Posterior cingulate gyrus (tissue), 11 donors: ENCODE measurements at places on chromosomes 6 and 20.

DNA sequence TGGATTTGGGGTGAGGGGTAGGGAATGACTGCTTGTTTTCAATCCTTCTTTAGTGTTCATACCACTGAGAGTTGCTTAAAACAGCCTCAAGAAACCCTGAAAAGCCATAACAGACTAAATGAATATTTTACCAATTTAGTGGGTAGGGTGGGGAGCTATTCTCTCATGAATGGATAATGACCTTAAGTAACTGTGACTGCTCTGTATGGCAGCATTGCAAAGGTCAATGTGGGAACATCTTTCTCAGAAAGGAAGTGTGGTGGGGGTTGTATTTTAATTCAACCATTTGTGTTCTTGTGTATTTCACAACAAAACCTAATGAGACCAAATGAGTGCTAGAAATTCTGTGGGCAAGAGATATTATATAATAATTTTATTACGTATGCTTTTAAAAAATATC, 55.7 kb downstream of the PHACTR2 start:
- DNase-seq, result no peak

DNA sequence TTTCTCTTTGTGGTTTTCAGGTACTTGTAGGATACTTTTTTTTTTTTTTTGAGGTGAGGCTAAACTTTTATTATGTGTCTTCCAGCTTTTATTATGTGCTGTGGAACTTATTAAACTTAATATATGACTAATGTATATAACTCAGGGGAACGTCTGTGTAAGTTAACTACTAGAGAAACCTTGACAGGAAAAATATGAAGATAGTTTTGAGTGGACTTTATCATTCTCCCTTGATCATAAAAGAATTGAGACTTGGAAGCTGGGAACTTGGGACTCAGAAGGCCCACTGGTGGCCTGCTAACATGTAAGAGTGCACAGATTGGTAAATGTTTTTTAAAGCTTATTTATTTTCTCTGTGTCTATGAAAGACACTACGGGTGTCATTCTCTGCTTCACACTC, 73.1 kb downstream of the CARMIL1 start:
- no peak for DNase-seq

GRCh38 chr6:71393471-71393870, 104.9 kb downstream of the OGFRL1 start:
- no peak for DNase-seq

- DNase-seq, result no peak
Measured at GRCh38 chr6:47483853-47484546, 6.4 kb downstream of the CD2AP start.

GRCh38 chr6:938916-939315, 246.0 kb upstream of the EXOC2 start:
- no peak for DNase-seq
